ENCODE measurements at places on chromosomes 7 and 10.

DNA sequence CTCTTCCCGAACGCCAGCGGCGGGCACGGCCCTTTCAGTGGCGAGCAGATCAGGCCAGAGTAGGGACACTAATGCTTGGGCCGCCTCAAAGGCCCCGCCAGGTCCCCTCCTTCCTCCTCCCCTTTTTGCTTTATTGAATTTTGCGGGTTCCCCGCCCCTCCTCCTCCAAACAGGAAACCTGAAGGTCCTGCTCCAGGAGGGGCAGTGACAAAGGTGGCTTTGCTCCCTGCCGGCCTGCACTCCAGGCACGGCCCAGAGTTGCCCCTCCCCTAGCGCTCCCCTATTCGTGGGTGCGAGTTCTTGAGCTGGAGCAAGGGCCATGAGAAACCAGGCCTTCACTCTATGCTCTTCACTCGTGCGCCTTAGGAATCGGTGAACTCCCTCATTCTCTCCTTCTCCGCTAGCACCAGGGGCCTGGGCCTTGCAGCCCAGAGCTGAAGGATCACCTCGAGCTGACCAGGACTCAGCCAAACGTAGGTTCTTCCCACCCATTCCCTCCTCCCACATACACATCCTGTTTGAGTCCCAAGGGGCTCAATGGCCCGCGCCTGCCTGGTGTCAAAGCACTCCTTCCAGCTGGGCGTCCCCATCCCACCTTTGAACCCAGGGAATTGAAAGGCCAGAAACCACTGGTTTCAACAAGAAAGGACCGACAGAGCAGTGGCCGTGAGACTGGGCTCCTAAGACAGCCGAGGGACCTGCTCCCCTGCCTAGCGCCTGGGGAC is 619 bp upstream of the HOXA6 start:
- DNase-seq = peak; percentile 61

DNA sequence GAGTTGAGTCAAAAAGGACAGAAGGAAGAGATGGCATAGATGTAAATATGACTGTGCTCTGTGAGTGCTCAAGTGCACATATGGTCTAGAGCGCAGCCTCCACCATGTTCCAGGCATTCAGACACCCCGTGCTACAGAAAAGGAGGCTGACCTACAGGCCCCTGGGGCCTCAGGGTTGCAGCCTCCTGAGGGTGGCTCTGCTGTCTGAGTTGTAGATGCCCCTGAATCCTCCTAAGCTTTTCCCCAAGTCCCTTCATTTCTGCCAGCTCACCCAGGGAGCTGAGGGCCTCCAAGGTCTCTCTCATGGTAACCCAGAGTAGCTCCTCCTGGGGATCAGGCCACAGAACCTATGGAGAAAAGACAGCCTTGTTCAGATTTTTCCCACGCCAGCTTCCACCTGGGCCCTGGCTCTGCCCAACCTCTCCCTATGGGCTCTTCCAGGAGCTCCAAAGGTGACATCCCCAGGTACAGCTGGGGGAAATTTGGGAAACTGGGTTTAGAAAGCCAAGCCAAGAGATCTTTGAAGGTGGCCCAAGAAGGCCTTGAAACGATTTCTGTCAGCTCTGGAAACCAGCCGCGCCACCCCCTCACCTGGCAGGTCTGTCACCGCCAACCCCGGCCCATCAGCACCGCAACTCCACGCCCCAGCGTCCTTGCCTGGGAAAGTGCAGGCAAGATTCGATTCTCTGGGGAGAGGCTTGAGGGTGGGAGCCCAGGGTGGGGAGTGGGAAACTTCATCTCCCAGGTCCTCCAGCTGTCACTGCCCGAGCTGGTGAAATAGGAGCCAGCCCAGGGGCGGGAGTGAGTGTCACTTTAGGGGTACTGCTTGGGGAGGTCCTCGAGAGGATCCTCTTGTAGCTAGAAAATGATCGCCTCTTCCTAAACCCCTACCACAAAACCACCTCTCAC is 2.4 kb downstream of the ZNF467 start:
- peak; percentile 13 for DNase-seq

DNA sequence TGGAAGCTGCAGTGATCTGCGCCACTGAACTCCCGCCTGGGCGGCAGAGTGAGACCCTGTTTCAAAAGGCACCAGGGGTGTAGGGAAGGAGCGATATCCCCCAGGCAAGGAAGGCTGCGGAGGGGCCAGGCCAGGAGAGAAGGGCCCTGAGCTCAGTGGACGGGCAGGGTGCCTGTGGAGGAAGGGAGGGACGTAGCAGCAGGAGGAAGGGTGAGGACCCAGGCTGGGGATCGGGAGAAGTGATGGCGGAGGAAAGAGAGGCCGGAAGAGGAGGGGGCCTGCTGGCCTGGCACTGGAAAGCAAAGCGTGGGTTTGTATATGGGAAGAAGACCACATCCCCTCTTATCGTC is 45.6 kb downstream of the ALOX5 start:
- peak; percentile 60 for DNase-seq

DNA sequence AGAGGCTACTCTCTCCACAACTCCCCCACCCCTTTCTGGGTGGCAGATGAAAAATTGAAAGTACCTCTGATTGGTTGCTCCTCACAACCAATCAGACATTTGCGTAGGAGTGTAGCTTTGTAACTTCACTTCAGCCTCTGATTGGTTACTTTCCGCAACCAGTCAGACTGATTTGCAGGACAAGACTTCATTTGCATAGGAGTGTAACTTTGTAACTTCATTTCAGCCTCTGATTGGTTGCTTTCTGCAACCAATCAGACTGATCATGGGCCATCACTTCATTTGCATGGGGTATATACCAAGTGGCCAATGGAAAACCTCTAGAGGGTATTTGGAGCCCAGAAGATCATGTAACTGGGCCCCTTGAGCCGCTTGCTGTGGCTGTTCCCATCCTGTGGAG is 25.6 kb downstream of the CDNF start:
- no peak for DNase-seq

DNA sequence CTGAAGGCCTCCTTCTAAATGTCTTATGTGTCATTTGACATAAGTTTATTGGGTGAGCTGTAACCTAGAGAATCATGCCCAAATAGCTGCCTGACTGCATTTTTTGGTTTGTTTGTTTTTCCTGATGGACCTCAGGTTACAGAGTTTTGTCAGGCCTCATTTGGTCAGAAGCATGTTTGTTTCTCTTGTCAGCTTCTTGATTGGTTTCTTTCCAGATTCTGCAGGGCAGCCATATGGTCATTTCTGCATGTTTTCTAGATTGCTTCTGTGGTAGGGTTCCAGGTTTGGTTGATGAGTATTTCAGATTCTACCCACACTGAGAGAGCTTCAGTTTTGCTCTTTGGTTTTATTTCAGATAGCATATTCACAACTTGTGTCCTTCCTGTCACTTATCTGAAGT is 28.0 kb downstream of the GLCCI1 start:
- DNase-seq = no peak

DNA sequence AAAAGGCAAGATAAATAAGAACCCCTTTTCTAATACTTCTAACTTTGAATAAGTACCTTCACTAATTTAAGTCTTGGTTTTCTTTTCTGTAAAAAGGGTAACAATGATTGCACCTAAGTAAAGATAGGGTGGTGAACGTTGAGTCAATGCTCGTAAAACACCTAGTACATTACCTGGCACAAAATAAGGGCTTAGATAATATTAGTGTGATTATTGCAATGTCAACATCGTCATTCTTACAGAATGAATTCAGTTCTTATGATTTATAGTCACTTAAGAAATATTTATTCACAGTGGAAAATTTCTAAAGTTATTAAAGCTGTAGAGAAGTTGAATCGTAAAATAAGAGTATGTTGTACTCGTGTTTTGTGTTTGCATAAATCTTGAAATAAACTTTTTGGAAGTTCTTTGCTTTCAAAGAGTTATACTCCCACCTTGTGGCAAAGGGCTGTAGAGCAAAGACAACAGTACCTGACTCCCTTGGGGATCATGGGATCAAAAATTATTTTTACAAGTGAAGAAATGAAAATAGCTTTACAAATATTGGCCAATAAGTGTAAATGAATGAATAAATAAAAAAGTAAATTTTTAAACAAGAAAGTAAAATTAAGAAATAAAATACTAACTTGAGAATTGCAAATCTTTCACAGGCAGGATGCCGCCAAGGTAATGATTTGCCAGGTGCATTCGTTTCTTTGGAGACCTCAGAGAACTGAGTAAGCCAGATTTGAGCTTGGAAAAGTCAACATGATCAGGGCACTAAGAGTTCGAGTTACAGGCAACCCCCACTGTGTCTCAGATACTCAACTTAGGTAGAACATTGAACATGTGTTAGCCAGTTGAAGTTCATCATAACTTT is 285.8 kb upstream of the CACNA2D1 start:
- DNase-seq = no peak

DNA sequence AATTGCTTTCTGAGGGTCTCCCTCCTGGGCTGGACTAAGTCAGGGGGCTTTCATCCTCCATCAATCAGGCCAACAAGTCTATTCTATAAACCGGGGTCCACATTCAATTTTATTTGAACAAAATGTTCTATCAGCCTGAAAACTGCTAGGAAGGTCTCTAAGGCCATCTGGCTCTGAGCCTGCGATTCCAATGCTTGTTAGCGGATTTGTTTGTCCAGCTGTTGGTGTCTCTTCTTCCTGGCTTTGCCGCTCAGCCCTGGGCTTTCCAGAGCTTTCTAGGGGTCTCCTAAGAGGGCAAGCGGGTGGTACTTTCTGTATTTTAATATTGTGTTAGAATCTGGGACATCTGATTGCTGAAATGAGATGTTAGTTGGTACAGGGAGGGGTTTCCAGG is 136.7 kb downstream of the VIPR2 start:
- DNase-seq = peak; percentile 74

DNA sequence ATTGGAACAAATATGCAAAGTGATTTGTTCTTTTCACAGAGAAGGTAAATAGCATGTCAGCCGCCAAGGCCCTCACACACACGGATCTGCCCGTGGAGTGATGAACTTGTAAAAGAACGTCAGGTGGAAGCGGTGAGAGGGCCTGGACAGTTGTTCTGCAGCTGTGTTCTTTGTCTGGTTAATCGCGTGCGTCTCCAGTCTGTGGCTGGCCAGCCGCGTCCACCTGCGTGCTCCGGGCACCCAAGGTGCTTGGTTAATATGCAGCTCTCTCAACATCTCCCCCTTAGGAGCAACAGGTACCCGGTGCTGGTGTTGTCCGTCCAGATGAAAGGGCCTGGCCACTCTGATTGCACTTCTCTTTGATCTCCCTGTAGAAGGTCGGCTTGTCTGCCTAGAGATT is 162.9 kb downstream of the MGMT start:
- DNase-seq = no peak

DNA sequence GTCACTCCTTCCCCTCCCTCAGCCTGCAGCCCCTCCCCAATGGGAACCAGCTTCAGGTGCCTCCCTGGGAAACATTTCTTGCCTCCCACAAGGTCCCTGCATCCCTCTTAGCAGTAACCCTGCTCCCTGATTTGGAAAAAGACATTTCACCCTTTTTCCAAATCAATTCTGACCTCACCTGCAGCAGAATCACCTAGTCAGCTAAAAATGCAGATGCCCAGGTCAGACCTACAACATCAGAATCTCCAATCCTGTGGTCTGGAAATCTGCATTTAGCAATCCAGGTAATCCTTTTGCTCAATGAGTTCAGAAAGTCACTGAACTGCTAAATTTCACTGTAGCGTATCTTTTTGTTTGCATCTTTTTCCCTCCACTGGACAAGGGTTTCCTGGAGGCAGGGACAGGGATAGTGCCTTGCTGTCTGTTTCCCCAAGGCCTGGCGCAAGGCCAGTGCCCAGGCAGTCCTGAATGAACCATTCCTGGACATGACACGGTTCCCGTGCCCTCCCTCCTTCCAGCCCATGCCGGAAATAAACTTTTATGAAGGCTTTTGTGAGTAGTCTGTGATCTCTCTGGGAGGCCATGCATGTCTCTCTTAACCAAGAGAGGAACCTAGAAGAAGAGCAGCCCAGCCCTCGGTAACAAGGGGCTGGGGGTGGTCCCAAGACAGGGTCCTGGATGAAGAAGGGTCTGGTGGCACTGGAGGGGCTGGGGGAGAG is 44.0 kb downstream of the COL13A1 start:
- peak; percentile 54 for DNase-seq

GRCh38 chr10:5553400-5554170 is 28.8 kb downstream of the CALML3 start:
- DNase-seq = no peak

DNA sequence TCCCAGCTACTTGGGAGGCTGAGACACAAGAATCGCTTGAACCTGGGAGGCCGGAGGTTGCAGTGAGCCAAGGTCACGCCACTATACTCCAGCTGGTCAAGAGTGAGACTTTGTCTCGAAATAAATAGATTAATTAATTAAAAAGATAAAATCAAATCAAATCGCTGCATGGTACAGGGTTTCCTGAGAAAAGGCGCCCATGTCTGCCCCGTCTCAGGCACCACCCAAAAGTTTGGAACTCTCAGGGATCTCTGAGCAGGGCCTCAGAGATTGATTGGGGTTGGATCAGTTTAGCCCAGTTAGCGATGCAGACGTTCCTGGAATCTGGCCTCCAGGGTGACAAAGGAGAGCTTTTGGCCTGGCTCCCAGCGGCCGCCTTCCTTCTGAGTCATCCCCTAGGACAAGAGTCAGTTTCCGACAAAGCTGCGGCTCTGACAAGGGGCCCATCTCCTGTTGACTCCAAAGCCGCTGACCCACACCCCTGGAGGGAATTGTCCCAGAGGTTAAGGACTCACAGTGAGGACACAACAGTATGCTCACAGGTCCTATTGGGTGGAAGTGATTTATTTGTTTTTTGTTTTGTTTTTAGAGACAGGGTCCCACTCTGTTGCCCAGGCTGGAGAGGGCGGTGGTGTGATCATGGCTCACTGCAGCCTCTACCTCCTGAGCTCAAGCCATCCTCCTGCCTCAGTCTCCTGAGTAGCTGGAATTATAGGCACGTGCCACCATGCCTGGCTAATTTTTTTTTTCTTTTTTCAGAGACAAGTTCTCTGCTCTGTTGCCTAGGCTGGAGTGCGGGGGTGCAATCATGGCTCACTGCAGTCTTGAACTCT is 6.8 kb downstream of the ORAI2 start:
- no peak for DNase-seq

DNA sequence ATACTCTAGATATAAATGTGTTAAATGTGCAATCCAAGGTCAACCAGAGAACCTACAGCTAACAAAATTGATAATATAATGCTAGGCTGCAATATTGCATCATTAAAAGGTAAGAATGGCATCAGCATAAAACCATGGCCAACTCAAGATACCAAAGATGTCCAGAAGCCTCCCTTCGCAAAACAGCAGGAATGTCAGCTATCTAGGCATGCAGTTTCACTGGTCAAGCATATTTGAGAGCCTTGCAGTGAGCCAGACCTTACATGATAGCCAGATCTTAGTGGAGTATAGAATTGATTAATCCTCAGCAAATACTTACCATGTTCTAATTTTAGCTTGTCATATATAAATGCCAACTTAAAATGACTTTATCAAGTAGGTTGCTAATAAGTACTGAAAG is 138.8 kb downstream of the ZEB1 start:
- no peak for DNase-seq

Measured in right hindlimb (tissue), 1 donor.